HuH-7 (cell line): ENCODE measurements at places on chromosomes 11 and 22.

DNA sequence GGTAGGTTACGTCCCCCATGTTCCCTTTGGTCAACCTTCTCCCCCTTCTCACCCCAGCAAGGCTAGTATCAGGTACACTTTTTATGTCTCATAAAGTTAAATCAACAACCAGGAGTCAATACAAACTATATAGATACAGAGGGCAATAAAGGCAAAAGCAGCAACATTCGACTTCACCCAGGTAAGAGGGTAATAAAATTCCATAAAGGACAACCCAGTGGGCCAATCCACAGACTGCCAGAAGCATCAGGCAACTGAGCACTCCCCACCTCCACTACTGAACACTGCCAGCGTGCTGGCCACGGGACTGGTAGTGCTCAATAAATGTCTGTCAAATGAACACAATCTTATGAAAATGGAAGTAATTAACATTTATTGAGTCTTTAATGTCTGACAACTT lies 5.1 kb upstream of the MS4A18 start:
- DNase-seq = no peak

DNA sequence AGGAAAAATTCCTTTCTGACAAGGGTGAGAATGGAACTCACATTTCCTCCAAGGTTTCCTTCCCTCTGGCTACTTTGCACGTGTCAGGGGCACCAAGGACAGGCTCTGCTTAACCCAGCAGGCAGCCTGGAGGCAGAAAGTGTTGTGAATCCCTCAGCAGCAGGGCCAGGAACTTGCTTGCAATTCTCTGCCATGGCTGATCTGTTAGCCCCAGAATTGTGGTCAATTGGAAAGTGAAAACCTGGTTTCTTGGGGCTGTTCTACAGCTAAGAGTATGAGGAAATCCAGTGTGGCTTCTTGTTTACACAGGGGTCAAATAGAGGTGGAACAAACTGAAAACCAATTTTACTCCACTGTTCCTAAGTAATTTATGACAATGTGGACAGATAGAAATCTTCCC lies 38.3 kb upstream of the CEP295 start:
- DNase-seq = no peak

- no peak for DNase-seq
Observed at GRCh38 chr11:27061461-27061821, 20.8 kb downstream of the BBOX1 start.

DNA sequence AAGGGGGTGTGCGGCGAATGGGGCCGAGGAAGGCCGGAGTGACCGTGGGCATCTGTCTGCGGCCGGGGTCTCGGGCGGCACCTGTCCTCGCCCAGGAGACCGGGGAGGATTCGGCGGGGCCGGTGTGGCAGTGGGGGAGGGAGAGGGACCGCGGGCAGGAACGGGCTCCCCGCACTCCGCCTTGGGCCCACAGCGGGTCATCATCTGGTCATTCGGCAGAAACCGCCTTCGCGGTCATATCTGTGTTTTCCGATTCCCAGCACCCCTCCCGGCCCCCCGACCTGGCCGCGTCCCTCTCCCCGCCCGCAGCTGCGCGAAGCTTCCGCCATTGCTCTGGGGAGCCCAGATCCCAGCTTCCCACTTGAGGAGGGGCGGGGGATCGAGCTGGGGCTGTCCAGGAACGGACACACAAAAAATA lies 824 bp upstream of the CBX6 start:
- peak; percentile 73 for DNase-seq

DNA sequence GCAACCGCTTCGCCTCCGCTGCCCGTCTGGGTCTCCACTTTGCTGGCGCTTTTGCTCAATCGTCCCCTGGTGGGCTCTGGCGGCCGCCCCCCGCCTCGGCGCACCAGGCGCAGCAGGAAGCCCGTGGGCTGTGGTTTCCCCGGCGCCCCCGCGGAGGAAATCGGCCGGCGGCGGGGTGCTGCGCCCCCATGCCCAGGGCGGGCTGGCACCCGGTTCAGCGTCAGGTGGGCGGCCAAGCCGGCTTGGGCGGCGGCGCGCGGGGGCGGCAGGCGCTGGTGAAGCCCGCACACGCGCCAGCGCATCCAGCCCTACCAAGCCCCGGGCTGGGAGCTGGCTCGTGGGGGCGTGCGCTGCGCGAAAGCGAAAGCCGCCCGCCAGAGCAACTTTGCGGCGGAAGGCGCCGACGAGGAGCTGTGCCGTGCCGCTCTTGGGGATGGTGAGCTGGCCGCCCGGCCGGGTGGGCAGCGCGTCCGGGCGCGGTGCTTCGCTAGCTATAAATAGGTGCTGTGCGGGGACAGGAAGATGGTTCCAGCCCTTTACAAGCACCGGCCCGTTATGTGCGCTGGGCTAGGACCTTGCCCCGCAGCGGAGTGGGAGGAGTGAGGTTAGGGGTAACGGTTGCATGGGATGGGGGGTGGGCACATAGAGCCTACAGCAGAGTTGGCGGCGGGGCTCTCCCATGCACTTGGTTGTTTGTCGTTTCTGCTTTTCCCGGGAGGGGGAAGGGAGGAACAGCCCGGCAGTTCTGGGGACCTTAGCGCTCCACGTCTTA lies 25.0 kb upstream of the SUSD2 start:
- peak; percentile 59 for DNase-seq

- no peak for DNase-seq
Observed at GRCh38 chr22:22997262-22997898, 72.9 kb upstream of the GNAZ start.

- peak; percentile 84 for DNase-seq
Observed at GRCh38 chr11:3642071-3642951, 519 bp upstream of the ART5 start.

GRCh38 chr11:65973439-65974110 lies 12.0 kb downstream of the SART1 start:
- no peak for DNase-seq

- no peak for DNase-seq
Observed at GRCh38 chr11:92357841-92358240, 133.2 kb downstream of the FAT3 start.
